HT-29 (cell line): ENCODE measurements at places on chromosomes 16 and 17. TPM values are rescaled to one million over a fixed set of nuclear protein-coding genes. Genes with fewer than 3 reads are reported as not detected.

DNA sequence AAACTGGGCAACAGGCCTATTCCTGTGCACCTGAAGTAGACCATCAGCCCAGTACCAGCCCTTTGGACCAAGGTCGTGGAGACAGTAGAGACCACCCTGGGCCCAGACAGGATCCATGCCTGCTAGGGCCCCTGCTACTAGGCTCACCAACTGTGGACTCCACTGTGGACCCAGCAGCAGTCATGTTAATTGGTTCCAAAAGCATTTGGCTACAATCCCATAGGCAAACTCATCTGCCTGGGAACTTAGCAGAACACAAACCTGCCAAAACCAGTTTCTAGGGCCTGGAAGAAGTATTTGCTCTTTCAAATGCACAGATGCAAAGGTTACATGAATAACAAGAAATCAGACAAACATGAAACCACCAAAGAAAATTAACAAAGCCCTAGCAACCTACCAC is 53.1 kb downstream of the ACSM2A start:
- DNase-seq, result no peak

GRCh38 chr17:81656118-81656743 is at the start of gene PDE6G:
Gene PDE6G, minus strand, starts transcription at chr17:81656542. Its CDS starts 3,237 bp downstream, at chr17:81653305.
- no peak for DNase-seq

DNA sequence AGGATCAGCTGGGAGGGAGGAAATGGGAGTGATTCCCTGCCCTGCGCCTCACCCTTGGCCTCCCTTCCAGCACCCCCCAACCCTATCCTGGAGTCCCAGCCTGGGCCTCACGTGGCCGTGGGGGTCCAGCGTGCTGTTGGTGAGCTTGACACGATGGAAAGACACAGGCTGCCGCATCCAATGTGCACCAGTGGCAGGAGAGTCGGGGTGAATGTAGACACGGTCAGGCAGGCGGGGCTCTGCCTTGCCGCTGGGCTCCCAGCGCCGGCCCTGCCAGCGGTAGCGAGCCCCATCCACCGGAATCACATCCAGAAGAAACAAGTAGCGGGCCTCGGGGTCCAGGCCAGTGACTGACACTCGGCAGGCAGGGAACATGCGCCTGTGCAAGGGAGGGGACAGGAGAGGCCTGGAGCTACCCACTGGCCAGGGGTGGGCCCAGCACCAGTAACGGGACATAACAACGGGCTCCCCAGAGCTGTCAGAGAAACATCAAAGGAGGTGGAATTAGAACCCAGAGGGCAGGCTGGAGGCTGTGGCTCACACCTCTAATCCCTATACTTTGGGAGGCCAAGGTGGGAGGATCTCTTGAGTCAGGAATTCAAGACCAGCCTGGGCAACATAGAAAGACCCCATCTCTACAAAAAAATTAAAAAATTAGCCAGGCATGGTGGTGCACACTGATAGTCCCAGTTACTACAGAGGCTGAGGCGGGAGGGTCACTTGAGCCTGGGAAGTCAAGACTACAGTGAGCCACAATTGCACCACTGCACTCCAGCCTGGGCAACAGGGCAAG is 2.7 kb downstream of the TBX6 start:
- DNase-seq, result no peak

NACA2 gene
- not detected in 2 replicates for total RNA-seq

TMC5 gene
- total RNA-seq, result 24.2 and 24.9 TPM in 2 replicates

GRCh38 chr16:75294773-75295459 is 43.5 kb upstream of the BCAR1 start:
- DNase-seq, result no peak
